ENCODE measurements at places on chromosomes 3 and 15.

DNA sequence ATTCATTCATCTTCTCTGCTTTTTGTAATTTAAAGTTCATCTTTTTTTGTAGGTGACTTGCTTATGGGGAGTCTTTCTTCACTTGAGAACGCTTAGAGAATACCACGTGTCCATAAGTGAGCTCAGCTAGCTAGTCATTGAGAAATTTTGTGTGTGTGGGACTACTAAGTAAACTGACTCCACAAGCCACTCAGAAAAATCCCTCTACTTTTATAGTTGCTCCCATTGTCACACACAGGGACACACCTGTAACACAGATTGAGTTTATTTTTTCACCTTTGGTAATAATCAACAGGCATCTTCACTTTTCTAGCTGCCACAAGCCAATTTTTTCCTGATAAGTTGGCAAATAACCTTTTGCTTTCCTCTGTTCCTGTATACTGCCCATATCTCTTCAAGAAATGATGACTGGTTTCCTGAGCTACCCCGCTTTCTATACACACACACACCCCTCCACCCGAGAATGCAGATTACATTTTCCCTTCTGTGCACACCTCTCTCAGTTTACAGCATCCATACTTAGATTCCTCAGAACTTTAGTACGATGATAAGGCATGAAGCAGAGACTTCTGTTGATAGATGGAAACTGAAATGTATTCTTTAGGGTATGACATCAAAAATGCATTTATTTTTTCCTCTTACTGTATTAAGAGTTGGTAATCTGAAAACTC is 4.6 kb downstream of the TSC22D2 start:
- no peak for DNase-seq

- no peak for DNase-seq
Observed at GRCh38 chr3:127030508-127031412, 47.8 kb downstream of the PLXNA1 start.

DNA sequence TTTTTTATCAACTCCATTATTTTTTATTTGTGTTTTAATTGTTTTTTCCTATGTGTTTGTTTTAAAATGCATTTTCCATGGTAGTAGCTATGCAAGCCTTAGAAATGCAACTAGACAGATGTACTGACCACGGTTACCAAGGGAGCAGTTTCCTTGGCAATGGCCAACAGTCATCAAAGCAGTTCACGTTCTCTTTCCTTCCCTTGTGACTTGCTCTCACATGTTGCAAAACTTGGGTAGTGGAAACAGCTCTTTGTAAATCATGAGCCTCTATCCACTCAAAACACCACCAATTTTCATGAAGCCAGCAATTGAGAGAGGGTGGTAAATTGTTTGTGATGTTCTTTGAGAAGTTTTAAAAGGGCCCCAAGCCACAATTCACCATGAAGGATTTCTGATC is 499.4 kb upstream of the MDFIC2 start:
- no peak for DNase-seq

DNA sequence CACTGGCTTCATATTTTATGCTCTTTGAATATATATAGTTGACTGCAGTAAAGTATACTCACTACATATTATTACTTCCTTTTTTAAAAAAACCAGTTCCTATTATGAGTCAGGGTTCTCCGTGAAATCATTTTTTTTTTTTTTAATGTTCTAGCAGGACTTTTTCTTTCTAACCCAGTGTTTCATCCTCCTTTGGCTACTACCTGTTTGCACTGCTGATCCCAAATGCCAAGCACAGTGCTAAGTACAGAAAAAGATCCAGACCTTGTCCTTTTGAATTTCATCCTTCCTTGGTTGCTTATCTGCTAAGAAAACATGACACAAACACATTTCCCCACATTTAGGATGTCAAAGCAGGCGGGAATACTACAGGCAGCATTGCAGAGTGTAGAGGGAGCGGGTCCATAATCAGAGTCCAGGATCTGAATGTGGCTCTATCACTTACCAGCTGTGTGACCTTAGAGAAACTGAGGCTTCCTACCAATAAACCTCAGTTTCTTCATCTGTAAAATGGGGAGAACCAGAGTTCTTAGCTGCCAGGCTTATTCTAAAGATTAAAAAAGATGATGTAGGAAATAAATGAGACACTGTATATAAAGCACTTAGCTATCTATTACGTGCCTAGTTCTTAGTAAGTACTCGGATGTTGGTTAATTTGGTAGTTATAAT is 37.2 kb upstream of the ANPEP start:
- no peak for DNase-seq

DNA sequence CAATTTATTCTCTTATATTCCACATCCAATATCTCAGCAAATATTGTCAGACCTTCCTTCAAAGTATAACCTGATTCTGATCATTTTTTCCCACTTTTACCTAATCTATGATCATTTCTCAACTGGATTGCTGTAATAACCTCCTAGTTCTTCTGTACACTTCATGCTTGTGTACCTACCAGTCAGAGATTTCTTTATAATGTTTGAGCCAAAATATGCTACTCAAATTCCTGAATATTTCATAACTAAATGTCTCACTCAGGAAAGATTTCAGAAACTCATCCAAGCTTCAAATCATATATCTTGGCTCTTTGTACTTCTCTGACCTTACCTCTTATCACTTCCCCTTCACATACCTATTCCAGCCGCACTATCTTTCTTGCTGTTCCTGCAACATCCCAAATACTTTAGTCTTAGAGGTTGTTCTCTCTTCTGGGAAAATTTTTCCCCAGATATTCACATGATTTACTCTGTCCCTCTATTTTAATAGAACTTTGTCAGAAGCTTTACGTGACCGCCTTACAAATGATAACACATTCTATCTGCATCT is 20.0 kb downstream of the BCHE start:
- DNase-seq = no peak
